ENCODE measurements at places on chromosomes 12 and 14.

DNA sequence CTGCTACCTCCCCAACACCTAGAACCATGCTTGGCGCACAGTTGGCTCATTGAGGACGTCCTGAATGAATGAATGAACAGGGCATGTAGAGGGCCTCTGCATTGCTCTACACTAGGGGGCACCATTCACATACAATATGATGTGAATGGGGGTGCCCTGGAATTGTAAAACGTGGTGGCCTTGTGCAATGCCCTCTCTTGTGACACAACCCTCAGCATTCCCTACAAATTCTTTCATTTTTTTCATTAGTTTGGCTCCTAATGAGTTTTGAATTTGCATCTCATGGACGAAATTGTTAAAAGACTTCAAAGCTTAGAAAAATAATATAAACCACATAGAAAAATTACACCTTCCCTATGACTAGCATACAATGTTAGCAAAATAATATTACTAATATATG lies 2.3 kb upstream of the DIO2 start:
- no peak for DNase-seq

- DNase-seq: no peak
Measured at GRCh38 chr12:116199160-116199706, 78.3 kb downstream of the MED13L start.

DNA sequence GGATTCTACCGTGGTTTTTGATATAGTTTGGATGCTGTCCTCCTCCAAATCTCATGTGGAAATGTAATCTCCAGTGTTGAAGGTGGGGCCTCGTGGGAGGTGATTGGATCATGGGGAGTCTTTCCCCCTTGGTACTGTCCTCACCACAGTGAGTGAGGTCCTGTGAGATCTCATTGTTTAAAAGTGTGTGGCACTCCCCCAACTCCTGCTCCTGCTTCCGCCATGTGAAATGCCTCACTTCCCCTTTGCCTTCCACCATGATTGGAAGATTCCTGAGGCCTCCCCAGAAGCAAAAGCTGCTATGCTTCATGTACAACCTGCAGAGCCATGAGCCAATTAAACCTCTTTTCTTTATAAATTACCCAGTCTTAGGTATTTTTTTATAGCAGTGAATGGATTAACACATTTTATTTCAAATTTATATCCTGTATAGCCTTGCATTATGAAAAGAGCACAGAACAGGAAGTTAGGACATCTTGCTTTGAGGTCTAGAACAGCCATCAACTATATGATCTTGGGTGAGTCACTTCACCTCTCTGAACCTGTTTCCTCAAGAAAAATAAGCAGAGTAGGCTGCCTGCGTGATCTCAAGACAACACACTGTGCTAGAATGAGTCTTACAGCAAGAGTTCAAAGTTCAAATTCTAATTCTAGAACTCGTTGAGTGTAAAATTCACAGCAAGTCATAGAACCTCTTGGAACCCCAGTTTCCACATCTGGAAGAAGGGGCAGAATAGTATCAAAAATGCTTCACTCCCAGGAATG lies 160.9 kb upstream of the EEA1 start:
- DNase-seq: no peak

DNA sequence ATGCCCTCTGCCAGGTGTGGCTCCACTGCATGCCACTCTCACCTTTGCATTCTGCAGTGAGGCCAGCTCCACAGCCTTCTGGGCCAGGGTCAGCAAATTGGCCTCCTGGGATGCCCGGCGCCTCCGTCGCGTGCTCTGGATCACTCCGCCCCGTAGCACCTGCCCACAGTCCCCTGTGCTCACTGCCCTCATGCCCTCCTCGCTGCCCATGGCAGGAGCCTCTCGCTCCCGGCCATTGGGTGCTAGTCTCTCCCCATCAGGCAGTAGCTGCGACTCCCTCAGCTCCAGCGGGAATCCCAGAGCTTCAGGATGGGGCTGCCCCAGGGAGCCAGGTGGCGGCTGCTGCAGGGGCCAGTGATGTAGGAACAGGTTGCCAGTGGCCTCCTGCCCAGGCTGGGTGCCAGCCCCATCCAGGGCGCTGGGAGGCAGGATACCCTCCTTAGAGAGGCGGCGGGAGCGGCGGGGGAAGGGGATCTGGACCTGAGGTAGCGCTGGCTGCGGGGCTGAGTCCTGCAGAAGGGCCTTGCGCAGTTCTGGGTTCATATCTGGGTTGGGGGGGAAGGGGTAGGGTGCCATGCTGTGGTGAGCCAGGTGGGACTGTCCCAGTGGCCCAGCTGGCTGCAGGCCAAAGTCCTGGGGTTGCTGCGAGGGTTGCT lies 24.5 kb upstream of the PNMA1 start:
- no peak for DNase-seq

DNA sequence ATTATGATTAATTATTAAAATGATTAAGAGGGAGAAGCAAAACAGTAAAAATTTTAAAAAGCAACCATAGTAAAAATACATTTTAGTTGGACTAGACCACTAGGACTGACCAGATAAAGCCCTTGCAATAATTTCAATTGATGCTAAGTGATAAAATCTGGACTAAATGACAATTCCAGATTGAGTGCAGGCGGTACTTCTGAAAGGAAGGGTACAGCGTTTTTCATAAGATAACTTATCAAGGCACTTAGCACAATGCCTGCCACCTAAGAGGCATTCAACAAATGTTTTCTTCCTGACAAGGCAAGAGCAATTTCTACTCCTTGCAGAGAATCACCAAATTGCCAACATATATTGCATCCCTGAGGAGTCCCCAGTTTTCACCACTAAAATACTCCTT lies 37.7 kb upstream of the OAS1 start:
- DNase-seq: no peak

DNA sequence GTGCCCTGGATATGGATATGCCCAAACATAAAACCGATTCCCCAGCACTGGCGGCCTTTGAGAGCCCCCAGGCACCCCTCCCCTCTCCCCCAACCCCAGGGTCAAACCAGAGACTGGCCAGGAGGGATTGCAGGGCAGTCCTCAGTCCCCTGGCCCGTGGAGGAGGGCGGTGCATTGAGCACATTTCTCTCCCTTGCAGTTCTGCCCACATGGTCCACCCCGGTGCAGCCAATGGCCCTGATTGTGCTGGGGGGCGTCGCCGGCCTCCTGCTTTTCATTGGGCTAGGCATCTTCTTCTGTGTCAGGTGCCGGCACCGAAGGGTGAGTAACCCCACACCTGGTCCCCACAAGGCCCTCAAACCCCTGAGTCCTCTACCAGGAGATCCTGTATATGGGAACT lies 3.4 kb upstream of the GPR162 start:
- DNase-seq: no peak

GRCh38 chr14:56555921-56556570 lies 23.6 kb upstream of the TMEM260 start:
- no peak for DNase-seq

- no peak for DNase-seq
Measured at GRCh38 chr12:116818341-116818856, 62.8 kb downstream of the HRK start.

GRCh38 chr12:104990950-104991349 lies 4.8 kb downstream of the NOPCHAP1 start:
- no peak for DNase-seq

GRCh38 chr14:72023128-72024042 lies 91.2 kb downstream of the RGS6 start:
- DNase-seq: no peak

- DNase-seq: no peak
Measured at GRCh38 chr12:112998987-112999767, 20.9 kb downstream of the OAS2 start.

GRCh38 chr12:110093631-110094311 lies 30.4 kb upstream of the IFT81 start:
- DNase-seq: no peak

DNA sequence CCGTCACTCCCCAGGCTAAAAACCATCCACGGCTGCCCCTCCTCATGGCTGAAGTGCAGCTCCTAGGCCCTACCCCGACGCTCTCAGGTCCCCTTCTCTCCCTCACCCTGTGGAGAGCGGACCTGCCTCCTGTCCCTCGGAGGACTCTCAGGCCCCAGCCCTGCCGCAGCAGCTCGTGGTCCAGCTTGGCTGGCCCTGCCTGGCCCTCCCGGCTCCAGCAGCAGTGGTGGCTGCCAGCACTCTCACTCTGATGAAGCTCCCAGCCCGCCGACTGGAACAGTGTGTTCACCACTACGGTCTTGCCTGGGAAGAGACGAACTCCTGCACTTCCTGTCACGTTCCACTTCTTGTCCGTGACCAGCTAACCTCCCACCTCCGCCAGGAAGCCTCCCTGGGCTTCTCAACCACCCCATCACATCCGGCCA lies 11.1 kb downstream of the BAG5 start:
- DNase-seq: no peak

- DNase-seq: no peak
Measured at GRCh38 chr14:57816568-57817284, 49.2 kb downstream of the SLC35F4 start.

DNA sequence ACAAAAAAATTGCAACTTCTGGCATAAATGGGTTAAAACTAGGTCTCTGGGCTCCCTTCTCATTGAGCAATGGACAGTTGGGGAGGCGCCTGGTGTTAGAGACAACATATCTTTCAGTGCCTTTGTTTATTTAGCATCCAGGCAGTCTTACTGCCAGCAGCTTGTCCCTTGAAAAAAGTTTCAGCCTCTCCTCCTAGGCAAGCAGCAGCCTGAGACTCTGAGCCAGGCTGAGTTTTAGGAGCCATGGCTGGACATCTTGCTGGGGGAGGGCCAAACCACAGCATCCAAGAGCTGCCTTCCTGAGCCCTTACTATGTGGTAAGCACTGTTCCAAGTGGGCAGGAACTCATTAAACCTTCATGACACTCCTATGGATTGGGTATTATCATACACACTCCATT lies 10.1 kb upstream of the JDP2 start:
- DNase-seq: no peak

- DNase-seq: peak; percentile 33
Measured at GRCh38 chr12:57089271-57090245, 644 bp downstream of the NAB2 start.

- no peak for DNase-seq
Measured at GRCh38 chr12:14691560-14691959, 4.8 kb downstream of the GUCY2C start.

DNA sequence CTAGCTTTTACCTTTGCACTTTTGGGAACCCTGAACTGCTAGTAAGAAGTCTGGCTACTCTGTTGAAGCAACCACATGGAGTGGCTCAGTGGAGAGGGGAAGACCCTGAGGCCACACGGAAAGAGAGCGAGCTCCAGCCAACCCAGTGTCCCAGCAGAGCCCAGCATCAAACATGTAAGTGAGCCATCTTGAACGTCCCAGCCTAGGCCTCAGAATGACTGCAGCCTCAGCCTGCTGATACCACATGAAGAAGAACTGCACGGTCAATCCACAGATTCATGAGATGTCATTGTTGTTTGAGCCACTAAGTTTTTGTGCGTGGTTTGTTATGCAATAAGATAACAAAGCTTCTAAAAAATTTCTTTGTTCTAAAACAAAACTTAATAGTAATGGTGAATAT lies 40.2 kb downstream of the TFCP2 start:
- no peak for DNase-seq

DNA sequence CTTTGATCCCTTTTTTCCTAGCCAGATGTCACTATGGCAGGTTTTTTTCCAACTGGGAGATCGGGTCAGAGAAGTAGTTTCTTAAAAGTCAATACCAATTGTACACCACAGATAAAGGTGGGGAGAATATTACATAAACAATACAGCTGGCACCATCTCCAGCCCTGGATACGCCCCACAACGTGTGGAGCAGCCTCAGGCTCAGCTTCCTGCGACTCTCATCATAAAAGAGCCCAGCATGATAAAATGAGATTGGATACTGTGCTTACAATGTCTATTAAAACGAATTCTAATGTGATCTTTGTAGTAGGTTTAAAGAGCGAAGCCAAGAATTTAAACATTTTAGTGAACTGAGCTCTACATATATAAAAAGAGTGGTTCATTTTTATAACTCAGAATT lies 21.5 kb downstream of the EFCAB11 start:
- DNase-seq: no peak

DNA sequence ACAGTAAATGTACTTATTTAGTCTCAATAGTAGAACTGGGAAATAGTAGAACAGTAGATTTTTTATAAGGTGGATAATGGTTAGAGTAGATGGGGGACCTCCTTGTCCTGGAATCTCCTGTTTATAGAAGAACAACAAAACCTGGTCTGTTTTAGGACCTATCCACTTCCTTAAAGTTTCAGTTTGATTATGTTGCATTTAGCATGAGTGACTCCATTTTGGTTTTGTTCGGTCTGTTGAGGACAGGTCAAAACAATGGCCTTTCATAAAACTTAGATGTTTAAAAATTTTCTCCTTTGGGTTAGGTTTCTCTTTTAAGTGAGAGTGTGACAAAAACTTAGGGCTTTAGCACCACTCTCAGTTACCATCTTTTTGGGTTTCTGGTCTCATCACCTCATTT lies 308.9 kb downstream of the BTG1 start:
- DNase-seq: no peak

GRCh38 chr14:22448035-22448904 lies 140.8 kb downstream of the DAD1 start:
- DNase-seq: no peak

- no peak for DNase-seq
Measured at GRCh38 chr12:103780093-103780440, 61.0 kb downstream of the NT5DC3 start.

- DNase-seq: no peak
Measured at GRCh38 chr12:32025906-32026305, 66.7 kb downstream of the RESF1 start.

DNA sequence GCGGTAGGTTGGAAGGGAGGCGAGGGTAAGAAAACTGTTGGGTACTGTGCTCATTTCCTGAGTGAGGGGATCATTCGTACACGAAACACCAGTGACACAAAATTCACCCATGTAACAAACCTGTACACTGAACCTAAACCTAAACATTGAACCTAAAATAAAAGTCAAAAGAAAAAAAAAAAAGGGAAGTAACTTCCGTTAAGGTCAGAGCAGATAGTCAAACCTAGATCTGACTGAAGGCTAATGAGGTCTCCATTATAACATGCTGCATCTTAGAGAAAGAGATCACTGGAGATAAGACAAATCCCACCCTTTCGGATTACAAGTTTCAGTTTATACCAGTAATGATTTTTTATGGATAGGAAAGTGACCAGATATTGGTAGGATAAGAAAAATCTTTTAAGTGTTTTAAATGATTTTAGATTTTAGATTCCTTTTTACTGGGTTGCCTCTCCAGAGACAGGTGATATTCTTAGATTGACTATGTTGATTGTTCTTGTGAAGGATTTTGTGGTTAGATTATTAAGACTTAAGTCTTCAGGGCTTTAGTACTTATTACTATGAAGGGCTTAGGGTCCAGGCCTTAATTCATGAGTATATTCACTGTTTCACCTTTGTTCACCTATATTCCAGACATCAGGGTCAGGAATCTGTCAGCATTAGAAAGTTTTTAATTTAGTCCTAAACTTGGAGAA lies 11.2 kb upstream of the NCKAP1L start:
- DNase-seq: no peak

GRCh38 chr12:40170593-40170992 lies 54.2 kb upstream of the LRRK2 start:
- no peak for DNase-seq

DNA sequence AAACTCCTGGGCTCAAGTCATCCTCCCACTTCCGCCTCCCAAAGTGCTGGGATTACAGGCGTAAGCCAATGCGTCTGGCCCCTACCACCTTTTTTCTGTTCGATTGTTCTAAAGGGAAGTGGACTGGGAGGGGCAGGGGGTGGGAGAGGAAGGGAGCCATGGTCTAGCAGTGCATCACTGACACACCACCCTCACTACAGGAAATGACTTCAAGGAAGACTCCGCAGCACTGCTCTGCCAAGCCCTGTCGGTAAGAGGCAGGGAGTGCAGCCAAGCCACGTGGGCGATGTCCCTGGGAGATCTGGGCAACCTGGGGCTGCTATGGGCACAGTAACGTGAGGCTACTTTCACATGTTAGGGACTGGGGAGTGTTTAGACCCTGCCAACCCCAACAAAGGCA lies 18.0 kb downstream of the LRRC74A start:
- DNase-seq: peak; percentile 21

GRCh38 chr12:6158749-6159148 lies 34.3 kb upstream of the VWF start:
- no peak for DNase-seq
